ENCODE measurements at places on chromosomes 2 and 18.

DNA sequence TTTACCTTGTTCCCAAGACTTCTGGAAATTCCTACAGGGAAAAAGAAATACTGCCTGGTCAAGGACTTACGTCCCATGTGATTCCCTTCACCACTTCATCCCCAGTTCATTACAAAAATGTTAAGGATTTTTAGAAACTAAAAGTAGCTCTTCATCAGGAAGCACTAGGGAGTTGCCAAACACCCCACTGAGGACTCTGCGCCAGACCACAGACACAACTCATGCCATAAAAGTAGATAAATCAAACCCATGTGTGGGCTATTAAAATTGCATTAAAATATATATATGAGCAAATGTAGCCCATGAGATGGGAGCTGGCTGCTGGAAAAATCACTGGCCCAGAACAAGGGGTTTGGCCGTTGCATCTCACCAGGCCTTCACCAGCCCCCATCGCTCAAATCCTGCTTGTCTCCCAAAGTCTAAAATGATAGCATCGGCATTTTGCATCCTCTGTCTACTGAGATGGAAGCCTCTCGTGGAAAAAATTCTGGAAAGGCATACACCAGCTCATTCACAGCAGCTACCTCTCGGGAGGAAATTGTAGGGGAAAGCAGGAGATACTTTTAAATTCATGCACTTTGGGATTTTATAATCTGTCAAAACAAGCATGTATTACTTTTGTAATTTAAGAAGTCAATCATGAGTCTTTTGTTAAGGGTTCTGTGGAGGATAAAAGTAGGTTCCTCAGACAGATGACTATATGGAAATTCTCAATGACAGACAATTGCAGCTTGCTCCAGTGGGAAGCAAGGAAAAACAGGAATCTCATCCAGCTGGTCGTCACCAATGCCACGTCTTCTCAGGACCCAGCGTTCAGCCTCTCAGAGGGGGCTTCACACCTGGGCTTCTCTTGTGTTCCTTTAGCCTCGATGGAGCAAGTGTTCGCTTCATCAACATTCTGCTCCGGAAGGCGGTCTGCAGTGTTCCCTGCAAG lies 113.9 kb downstream of the MREG start:
- no peak for DNase-seq

- no peak for DNase-seq
These were observed 33.9 kb upstream of the FOSL2 start for GRCh38 chr2:28358668-28359201.

- peak; percentile 21 for DNase-seq
These were observed 8.9 kb upstream of the SKOR2 start for GRCh38 chr18:47260120-47260923.

GRCh38 chr2:163734881-163735684 lies 725 bp downstream of the FIGN start:
- peak; percentile 38 for DNase-seq

DNA sequence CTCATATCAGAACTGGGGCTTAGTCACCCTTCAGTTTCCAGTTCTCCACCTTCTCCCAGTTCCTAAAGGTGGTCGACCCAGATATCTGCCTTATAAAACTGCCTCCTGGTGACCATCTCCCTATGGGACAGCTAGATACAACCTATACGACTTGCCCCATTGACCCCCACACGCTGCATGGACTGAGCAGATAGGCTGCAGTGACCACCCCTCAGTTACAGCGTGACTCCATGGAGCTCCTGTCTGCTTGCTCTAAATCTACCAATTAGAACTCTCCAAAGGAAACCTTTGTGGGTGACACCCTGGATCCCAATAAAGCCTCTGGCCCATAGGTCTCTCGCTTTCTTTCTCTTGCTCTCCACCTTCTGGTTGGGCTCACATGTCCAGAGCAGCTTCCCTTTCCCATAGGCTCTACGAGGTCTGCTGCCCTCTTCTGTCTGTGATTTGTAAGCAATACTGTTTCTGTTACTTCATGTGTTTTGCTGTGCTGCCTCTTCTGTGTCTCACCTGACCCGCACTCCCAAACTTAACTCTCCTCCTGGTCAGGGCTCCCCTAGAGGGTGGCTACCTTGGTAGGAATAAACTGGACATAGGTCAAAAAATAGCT lies 971.3 kb upstream of the FAM98A start:
- DNase-seq: peak; percentile 21

DNA sequence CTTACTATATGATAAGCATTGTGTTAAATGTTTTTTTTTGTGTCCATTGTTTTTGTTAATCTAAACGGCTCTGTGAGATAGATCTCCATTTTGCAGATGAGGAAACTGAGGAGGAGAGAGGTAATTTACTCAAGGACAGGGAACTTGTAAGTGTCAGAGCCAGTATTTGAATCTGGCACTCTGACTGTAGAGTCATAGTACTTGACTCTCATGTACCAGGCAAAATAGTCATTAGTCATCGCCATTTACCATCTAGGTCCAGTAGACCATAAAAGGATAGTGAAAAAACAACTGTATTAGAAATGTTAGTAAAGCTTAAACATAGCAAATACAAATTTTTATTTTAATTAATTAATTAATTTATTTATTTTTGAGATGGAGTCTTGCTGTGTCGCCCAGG lies 4.8 kb downstream of the PSMD14 start:
- DNase-seq: peak; percentile 70

GRCh38 chr2:222776792-222777191 lies 84.0 kb upstream of the ACSL3 start:
- no peak for DNase-seq

DNA sequence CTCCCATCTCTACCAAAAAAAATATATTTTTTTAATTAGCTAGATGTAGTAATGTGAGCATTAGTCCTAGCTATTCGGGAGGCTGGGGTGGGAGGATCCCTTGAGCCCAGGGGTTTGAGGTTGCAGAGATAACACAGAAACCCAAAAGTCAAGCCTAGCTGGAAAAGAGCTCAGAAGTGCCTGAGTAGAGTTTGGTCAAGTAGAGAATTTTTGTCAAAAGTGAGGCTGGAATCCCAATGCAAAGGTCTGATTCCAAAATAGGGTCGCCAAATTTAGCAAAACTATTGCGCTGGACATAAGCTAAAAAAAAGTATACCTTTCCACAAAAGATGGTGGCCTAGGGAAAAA lies 15.5 kb upstream of the MSH6 start:
- no peak for DNase-seq

DNA sequence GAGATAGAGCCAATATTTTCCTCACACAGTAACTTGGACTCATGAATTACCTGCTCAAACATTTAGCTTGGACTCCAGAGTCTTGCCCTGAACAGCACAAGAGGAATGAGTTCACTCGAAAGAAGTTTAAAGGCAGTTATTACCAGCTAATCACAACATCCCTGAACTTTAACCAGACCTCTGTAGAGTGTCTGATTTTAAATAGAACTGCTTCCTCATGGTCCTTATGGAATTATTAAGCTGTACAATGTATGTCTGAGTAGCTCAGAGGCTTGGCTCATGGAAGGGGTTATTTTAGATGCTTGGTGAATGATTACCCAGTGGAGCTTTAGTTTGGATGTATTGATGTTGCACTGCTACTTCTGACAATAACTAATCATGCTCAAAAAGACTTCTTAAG lies 183.1 kb downstream of the FMNL2 start:
- no peak for DNase-seq

- DNase-seq: no peak
These were observed 204.4 kb downstream of the MCFD2 start for GRCh38 chr2:46711156-46711555.

- DNase-seq: no peak
These were observed 14.2 kb downstream of the SH3YL1 start for GRCh38 chr2:249538-250042.

GRCh38 chr2:81672923-81673322 lies 1368.4 kb upstream of the LRRTM1 start:
- DNase-seq: no peak

DNA sequence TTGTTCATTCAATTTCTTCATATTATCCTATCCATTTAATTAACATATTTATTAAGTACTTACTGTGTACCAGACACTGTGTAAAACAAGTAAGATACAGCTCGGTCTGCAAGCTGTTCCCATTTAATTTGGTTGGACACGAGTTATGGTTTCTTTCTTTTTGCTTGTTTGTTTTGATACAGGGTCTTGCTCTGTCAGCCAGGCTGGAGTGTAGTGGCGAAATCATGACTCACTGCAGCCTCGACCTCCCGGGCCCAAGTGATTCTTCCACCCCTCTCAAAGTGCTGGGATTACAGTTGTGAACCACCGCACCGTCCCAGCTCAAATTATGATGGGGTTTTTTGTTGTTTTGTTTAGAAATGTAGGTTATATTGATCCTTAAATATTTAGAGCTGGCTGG lies 9.0 kb downstream of the CYBRD1 start:
- DNase-seq: peak; percentile 71

- no peak for DNase-seq
These were observed 215.5 kb downstream of the TRIB2 start for GRCh38 chr2:12932192-12932591.

GRCh38 chr2:156890529-156891148 lies 366.9 kb upstream of the GALNT5 start:
- no peak for DNase-seq

GRCh38 chr2:116238511-116238910 lies 1576.0 kb upstream of the DDX18 start:
- DNase-seq: no peak

DNA sequence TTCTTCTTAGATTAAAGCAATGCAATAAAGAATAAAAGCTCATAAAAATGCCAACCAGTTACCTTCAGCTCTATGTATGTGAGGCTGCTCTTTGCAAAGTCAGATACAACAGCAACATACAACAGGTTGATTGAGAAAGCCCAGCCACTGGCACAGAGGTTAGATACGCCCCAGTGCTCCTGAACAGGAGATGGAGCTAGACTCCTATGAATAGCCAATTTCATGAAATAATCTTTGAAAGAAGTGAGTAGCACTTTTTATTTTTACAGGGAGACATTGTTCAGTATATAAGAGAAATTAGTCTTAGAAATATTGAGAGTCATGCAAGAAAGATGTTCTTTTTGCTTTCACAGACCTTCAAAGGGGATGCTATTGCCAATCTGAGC lies 362.4 kb upstream of the MEX3C start:
- no peak for DNase-seq

Data from M059J (cell line).